ENCODE measurements at places on chromosomes 6 and 20. TPM values are rescaled to one million over a fixed set of nuclear protein-coding genes. Genes with fewer than 3 reads are reported as not detected.
A peak's percentile ranks its signal among the peaks of the same experiment; 100 is the strongest.

GRCh38 chr6:168968228-168968627, 285.4 kb downstream of the THBS2 start:
- DNase-seq = no peak

DNA sequence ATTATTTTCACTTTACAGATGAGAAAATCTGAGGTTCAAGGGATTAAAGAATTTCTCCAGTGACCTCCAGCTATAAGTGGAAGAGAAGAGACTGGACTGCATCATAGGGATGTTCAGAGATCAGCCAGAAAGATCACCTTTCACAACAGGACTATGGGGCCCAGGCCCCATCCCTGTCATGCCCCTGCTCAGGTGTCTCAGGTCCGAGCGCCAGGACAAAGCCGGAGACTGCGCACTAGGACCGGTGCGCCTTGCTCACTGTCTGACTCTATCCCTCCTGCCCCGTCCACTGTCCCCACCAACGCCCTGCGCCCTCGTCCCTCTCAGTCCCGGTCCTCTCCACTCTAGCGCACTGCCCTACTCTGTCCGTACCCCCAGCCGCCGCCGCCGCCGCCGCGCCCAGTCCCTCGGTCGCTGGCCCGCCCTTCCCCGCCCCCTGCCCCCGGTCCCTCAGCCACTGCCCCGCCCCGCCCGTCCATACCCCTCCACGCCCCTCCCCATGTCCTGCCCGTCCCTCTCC, 521 bp upstream of the RAD21L1 start:
- DNase-seq = peak; percentile 85

DNA sequence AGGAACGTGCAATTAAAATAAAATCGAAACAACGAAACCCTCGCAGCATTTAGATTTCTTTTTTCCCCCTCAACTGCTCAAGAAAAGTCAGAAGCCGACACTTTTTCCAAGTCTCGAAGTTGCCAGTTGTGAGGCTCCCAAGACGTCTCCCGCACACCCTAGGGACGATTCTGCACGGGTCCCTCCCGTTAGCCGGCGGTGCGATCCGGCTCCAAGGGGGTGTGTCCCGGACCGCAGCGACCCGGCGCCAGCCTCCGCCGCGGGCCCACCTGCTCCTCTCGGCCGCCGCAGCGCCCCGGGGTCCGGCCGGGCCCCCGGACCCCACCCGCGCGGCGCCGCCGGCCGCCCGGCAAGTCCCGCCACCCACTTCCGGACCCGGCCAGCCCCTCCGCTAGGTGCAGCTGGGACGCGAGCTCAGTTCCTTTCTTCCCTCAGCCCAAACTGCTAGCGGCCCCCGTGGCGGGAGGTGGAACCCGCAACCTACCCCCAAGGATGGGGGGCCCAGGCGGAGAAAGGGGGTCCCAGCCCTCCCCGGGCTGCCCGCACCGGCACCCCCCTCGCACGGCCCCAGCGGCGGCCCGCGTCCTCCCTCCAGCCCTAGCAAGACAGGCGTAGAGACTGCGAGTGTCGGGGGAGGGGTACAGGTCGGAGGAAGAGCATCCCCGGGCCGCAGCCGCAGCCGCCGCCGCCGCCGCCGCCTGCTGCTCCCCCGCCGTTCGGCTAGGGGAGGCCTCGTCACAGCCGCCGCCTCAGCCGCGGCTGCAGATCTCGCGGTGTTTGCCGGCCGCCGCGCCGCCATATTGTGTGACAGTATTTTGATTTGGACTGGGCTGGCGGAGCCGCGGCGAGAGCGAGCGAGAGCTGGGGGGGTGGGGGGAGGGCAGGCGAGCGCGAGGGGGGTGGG, 520 bp upstream of the TAB2 start:
- DNase-seq = peak; percentile 93

- no peak for DNase-seq
Measured at GRCh38 chr6:30127238-30128093, 8.5 kb upstream of the TRIM40 start.

DNA sequence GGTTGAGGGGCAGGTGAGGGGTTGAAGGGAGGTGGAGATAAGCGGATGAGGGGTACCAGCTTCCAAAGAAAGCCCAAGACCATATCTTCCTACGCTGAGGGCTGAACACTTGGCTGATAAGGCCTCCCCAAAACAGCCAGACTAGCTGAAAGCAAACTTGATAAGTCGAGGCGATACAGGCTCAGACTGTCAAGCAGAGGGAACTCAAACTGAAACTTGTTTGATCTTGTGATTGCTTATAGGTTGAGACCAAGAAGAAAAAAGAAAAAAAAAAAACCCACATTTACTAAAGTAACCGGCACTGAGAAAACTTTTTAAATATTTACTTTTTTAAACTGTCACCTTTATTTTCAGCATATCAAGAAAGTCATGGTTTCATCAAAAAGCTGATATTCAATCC, 73.6 kb downstream of the TRERF1 start:
- DNase-seq = no peak

PRICKLE4 gene
- 3.6 TPM for total RNA-seq

DNA sequence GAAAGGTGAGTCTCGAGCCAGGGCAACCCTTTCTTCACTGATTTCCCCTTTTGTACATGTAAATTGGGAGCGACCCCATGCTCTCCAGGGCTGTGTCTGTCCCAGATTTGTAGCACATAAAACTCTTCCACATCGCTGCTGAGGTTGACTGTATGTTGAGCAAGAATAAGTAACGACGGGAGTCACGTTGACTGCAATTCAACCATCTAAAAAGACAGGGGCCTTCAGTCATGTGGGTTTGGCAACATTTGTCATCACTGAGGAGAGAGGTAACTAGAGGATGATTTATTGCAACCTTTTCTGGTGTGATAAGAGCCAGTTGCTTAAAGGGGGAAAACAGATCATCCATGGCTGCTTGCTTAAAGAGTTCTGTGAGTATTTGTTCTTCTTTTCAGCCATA, 159.4 kb upstream of the SULF2 start:
- DNase-seq = no peak

FAM162B gene
- not detected for total RNA-seq

SMPDL3A gene
- total RNA-seq = 8.2 TPM

- no peak for DNase-seq
Measured at GRCh38 chr6:16316741-16317251, 78.4 kb downstream of the GMPR start.

GRCh38 chr6:148021699-148022098, 320.9 kb upstream of the SASH1 start:
- no peak for DNase-seq

EDN1 gene
- total RNA-seq = 10.6 TPM

GRCh38 chr6:125099211-125100073, 54.1 kb upstream of the TPD52L1 start:
- peak; percentile 87 for DNase-seq

GATA5 gene
- not detected for total RNA-seq

DNA sequence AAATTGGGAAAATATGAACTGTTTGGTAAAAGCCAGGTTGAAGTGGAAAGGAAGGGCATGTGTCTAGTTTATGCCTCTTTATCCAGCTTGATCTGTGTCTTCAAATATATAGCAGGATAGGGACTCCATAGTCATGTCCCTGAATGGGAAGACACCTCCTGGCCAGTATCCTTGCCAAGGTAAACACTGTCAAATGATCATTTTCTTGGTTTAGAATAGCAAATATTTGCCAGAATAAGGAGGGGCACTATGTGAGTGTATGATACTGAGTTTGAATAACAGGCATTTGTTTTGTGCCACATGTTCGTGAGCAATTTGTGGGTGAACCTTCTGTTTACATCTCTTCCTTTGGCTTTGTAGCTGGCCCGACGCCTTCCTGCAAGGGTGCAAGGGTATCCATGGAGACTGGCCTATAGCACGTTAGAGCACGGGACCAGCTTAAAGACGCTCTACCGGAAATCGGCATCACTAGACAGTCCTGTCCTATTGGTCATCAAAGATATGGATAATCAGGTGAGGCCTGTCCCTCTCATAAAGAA, 34.2 kb upstream of the HINT3 start:
- no peak for DNase-seq

- DNase-seq = no peak
Measured at GRCh38 chr6:16130932-16131387, 2.1 kb downstream of the MYLIP start.

GRCh38 chr6:169831450-169832246, 80.2 kb downstream of the ERMARD start:
- no peak for DNase-seq

QKI gene
- 266 TPM for total RNA-seq

DNA sequence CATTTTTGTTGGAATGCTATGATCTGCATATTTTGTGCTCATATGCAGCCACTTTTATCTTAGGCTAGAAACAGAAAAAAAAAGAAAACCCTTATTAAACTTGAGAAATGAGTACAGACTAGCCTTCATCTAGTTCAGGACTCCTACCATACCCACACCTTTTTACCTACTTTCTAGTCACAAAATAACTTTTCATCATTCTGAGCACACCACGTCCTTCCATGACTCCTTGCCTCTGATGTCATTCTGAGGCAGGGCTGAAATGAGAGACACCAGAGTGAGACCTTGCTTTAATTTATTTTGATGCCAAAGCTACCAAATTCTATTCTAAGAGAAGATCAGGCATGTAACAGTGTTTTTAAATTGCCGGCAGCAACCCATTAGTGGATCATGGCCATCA, 38.8 kb downstream of the SNX3 start:
- no peak for DNase-seq

GRCh38 chr6:147192278-147192911, 11.8 kb upstream of the STXBP5 start:
- DNase-seq = no peak

ID1 gene
- total RNA-seq = 9.0 TPM

- DNase-seq = no peak
Measured at GRCh38 chr20:25178563-25179438, 16.7 kb upstream of the ENTPD6 start.

ULBP3 gene
- 6.1 TPM for total RNA-seq

LPA gene
- total RNA-seq = not detected

DNA sequence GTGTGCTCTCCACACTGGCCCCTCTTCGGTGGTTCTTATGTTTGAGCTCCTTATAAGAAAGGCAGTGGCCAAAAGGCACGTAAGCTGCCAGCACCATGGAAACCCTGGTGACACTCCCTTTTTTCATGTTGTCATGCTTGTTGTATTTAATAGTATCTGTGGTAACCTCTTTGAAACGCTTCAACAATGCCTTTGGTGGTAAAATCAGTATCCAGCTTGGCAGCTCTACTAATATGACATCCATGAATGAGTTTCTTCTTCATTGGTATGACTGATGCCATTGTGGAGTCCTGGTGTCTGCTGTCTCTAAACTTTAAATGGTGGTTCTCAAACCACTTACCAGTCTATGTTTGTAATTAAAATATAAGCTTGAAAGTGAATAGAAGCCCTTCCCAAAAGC, 10.7 kb upstream of the MYLK2 start:
- DNase-seq = no peak

HACE1 gene
- 18.2 TPM for total RNA-seq

DNA sequence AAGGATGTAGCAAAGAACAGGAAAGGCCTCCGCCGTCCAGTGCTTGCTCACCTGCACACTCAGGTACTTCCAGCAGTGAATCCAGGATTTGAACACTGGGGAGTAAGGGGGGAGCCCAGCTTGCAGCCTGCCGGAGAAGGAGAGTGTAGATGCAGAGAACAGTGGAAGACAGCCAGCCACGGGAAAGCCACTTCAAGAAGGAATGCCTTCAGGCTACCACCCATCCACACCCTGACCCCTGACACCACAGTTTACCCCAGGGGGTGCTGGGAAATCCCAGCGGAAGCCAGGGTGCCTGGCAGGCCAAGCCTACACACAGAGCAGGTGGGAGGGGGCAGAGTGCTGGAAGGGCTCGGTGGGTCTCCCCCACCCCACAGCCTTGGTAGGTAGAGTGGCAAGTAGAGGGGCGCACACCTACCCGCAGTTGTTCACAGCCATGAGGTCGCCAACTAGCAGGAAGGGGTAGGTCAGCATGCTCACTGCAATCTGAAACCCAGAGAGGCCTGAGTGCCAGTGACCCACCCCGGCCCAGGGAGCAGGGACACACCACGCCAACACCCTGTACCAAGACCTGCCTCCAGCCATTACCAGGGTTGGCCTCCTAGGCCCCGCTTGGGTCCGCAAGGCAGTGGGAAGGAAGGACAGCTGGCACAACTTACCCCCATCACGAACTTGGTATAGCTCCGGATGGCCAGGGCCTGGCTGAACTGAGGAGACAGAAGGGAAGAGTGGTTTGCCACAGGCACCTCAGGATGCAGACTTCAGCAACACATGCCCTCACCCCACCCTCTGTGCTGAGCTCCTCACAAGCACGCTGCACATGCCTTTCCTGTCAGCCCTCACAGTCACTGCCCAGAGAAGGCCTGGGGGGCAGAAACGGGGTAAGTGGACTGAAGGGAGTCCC, 15.7 kb downstream of the PI16 start:
- DNase-seq = no peak

ARFGEF3 gene
- total RNA-seq = 2.7 TPM

- no peak for DNase-seq
Measured at GRCh38 chr6:149015535-149016525, 269.0 kb downstream of the UST start.

SPATA25 gene
- total RNA-seq = 1.2 TPM

GRCh38 chr6:43216200-43216599, 13.1 kb downstream of the DNPH1 start:
- peak; percentile 68 for DNase-seq

DNA sequence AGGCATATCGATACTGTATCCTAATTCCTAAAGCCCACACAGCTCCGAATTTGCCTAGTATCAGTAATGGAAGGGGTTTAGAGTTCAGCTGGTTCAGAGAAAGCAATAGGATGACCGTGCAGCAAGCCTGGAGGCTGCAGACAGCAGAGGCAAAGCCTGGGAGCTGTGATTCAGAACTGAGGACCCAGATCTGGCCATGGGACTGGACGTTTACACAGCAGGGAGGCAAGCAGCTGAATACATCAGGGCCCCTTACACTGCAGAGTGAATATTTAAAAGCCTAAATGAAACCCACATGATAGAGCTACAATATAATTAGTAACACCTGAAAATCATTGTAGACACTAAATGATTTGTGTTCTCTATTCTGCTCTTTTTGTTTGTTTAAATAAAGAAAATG, 38.0 kb downstream of the ELOVL2 start:
- no peak for DNase-seq

MTRF1L gene
- 17.6 TPM for total RNA-seq

DNA sequence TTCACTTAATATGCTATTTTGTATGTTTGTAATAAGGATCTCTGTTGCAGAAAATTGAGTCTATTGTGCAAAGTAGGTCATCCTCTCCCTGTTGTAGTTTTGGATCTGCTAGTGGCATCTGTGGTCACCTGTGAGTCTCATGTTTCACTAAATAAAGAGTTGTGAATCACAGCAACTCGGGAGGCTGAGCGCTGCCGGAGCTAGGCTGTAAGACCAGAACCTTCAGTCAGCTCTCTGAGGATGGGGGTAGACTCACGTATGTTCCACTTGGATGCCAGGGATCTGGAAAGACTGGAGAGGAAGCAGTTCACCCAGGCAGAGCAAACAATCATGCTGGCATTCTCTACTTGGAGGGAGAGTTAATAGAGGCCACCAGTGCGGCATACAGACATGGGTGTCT, 187.3 kb upstream of the FOXA2 start:
- no peak for DNase-seq

Data from chondrocyte (in vitro differentiated cells).